Kidney epithelial cell (primary cell): ENCODE measurements at places on chromosomes 11 and 22.

- DNase-seq: no peak
These were observed 28.8 kb downstream of the LRRC10B start for GRCh38 chr11:61537326-61537725.

DNA sequence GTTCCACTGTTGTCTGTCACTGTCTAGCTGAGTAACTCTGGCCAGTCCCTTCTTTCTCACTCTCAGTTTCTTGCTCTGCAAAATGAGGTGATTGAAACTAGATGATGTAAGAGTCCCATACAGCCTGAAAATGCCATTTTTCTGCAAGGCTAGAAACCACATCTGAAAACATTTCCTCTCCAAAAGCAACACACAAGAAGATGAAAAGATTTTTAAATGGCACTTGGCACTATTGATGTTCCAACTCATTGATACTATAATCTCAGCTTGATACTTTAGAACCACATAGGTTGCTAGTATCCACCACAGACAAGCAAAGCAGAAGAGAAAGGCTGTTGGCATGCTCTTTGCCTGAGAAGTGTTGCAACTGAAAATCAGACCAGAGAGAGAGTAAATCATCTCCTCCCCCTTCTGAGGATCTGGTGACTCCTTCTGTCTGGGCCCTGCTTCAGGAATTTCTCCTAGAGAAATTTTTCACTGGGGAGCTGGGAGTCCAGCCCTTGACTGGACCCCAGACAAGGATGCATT is 1217.9 kb downstream of the LRRC4C start:
- no peak for DNase-seq

DNA sequence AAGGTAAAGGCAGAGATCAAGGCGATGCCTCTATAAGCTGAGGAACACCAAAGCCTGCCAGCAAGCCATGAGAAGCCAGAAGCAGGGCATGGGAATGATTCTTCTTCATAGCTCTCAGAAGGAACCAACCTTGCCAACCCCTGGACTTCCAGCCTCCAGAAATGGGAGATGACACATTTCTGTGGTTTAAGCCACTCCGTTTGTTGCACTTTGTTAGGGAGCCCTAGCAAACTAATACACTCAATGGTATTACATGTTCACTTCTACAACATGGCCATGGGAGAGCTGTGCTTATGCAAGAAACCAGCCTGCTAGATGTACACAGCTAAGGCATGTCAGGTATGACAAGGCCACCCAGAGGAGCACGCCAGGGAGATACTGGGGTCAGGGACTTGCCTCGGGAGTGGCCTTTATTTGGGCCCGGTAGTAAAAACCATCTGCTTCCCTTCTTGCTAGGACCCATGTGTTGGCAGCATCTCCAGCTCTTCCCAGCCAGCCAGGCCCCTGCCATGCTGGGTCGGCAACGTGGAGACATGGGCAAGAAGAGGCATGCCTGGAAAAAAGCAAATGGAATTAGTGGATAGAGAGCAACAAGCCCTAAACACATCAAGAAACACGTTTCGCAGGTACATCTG is 3.6 kb downstream of the C11orf16 start:
- no peak for DNase-seq

GRCh38 chr11:6682591-6682935 is 577 bp downstream of the MRPL17 start:
- DNase-seq: no peak

DNA sequence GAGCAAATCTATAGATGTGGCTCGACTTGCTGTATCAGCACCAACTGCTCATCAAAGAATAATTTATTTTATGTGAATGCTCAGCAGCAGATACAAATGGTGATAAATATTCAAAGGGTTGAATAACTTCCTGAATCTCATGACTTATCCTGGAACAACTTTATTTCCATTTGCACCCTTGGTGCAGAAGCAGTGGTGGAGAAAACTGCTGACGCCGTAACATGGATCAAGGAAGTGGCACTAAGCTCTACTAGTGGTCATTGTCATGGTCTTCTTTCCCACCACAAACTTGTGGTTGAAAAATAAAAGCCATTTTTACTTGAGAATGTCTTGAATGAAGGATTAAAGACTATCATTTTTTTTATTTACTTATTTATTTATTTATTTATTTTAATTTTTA is 14.6 kb downstream of the MARK2 start:
- no peak for DNase-seq

DNA sequence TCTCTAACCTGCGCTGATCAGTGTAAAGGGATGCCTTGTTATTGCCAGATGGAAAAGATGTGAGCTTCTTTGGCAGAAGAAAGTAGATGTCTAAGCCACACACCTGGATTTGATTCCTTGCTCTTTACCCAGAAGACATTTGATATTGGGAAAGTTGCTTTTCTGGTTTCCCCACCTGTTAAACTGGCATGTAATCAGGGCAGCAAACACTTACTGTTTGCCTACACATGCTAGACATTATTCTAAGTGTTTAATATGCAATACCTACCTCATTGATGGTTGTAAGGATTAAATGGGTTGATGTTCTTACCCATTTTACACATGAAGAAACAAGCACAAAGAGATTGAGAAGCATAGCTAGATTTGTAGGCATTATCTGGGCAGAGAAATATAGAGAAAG is 16.6 kb downstream of the ASRGL1 start:
- no peak for DNase-seq

DNA sequence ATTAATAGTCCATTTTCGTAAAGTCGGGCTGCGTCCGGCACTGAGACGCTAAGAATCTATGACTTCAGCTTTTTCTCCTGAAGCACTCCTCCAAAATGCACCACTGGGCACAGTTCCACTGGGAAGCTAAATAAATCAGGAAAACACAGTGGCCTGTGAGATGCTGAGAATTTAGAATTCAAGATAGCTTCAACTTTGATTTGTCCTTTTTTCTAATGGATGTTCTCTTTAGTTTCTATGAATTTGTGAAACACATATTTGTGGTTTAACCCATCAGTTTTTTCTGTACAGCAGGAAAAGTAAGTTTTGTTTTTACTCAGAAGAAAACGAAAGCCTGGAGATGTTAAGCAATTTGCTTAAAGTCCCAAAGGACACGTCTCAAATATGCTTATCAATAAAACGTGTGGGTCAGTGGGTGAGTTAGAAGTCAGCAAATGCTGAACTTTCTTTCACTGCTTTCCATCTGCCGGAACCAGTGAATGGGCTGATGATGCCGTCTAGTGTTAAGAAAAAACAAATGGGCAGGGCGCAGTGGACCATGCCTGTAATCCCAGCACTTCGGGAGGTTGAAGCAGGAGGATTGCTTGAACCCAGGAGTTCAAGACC is 40.7 kb upstream of the CLMP start:
- DNase-seq: no peak

DNA sequence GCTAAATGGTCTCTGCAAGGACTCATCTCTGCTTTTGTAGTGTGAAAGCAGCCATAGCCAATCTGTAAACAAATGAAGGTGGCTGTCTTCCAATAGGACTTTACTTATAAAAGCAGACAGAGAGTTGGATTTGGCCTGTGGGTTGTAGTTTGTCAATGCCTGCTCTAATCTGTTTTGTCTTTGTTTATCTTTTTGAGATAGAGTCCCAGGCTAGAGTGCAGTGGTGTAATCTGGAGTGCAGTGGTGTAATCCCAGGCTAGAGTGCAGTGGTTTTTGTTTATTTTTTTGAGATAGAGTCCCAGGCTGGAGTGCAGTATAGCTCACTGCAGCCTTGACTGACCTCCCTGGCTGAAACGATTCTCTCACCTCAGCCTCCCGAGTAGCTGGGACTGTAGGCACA is 8.6 kb downstream of the PPP6R3 start:
- no peak for DNase-seq

- DNase-seq: no peak
These were observed 23.1 kb upstream of the ANO5 start for GRCh38 chr11:22169833-22170232.

DNA sequence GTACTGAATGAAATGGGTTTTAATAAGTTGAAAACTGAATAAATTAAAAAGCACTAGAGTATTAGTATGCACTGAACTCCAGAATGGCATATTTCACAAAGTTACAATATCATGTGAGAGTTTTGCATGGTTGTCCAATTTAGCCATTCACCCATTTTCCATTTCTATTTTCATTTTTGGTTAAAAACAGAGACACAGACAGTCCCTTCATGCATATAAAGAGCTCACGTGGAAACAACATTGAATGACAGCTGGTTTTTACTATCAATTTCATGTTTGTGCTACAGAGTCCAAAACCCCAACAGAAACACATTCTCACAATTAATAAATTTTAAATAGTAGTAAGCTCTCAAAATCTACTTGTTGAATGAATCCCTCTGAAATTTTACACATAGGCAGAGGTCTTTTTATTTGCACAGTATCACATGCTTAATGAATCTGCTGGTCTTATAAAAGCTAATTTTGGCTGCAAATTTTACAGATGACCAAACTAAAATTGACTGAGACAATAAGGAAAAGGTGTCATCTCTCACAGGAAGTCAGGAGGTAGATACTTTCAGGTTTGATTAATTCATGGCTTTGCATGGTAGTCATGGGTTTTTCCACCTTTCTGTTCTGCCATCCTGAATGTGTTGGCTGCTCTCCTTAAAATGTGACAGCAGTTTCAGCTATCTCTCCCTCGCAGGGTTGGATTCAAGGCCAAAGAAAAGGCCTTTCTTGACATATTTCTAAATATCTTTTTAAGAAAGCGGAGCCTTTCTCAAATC is 20.6 kb upstream of the DDI1 start:
- DNase-seq: no peak

GRCh38 chr11:37371346-37371970 is 773.4 kb upstream of the RAG2 start:
- no peak for DNase-seq

DNA sequence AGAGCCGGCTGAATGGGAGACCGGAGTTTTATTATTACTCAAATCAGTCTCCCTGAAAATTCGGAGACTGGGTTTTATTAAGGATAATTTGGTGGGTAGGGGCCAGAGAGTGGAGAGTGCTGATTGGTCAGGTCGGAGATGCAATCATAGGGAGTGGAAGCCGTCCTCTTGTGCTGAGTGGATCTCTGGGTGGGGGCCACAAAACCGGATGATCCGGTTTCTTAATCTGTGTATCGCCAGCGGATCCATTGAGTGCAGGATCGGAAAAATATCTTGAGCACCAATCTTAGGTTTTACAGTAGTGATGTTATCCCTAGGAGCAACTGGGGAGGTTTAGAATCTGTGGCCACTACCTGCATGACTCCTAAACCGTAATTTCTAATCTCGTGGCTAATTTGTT is 886 bp upstream of the NIPSNAP1 start:
- no peak for DNase-seq

DNA sequence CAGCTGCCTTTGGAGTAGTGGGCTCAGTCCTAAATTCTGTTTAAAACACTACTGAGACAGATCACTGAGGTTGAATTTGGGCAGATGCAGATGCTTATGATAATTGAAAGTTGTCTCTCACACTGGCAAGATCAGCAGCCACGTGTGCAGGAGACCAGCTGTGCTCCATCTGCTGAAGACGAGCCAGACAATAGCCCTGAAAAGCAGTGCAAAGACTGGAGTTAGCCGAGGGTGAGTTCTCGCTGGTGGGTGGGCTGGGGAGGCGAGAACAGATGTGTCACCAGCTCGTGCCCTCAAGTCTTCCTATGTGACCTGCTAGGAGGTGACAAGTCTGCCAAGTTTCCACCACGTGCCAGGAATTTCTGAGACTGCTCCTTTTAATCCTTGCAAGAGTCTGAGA is 661.3 kb upstream of the B3GAT1 start:
- no peak for DNase-seq

- DNase-seq: no peak
These were observed 18.8 kb upstream of the PICK1 start for GRCh38 chr22:38038426-38038825.

DNA sequence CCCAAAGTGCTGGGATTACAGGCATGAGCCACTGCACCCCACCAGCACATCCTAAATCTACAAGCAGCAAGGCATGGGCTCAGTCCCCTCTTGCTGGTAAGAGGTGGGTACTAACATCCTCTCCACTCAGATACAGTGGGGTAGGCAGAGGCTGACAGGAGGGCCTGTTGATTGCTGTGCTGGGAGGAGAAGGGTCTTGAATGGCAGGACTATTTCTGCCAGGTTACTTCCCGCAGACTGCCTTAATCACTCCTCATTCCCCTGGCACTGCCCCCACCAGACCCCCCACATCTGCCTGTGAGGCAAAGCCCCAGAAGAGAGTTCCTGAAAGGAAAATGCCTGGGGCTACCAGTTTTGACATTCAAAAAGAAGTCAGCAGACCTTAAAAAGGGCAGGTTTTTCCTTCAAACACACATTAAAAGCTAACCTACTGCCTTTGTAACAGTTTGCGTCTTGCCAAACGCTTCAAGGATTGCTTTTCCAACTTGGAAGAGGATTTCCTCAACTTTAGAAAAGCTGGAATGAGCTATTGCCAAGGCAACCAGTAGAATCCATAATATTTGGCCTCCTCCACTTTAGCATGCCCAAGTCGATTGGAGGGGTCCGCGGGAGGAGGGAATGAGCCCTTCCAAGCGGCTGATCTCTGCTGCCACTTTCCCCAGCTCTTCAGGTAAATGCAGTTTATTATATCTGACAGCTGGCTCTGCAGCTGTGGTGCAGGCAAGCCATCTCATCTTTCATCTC is 62.0 kb downstream of the FDX1 start:
- DNase-seq: no peak

- no peak for DNase-seq
These were observed 14.7 kb downstream of the TBC1D10A start for GRCh38 chr22:30312053-30312452.

DNA sequence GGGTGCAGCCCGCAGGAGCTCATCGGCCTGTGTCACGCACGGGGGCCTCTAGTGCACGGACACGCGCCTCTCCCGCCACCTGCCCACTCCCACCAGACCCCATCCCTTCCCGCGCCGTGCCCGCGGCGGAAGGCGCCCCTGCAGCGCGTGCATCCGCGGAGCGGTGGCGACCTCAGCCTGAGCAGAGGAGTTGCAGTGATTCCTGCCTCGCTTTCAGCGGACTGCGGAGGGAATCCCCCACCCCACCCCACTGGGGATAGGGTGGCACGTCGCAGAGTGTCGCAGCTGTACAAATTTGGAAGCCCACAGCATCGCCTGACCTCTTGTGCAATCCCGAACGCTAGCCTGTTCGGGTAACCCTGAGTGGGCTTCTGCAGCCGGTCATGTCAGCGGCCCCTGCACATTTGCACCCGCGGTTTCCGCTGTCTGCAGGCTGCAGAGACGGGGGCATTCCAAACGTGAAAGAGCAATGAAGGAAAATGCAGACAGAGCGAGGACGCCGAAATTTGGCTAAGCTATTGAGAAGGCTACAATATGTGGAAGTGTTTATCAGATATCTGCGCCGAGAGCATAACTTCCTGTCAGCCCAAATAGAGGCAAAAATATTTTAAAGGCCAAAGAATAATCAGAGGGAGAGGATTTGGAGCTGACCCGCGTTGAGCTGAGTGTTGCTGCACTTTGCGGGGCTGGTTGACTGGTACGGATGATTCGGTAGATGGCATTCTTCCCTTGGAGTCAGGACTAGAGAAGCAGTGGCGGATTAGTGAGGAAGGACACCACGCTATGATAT is 617 bp upstream of the ARHGAP20 start:
- no peak for DNase-seq

GRCh38 chr11:10594407-10594806 is 25.9 kb upstream of the LYVE1 start:
- DNase-seq: peak; percentile 71

GRCh38 chr11:34344768-34345539 is 12.9 kb downstream of the ABTB2 start:
- peak; percentile 92 for DNase-seq

- DNase-seq: no peak
These were observed 39.1 kb downstream of the CASP12 start for GRCh38 chr11:104858882-104859775.
